Activated CD4-positive, alpha-beta memory T cell treated with anti-CD3 and anti-CD28 coated beads for 36 hours (primary cell): ENCODE measurements at places on chromosomes 6 and 20. TPM values are rescaled to one million over a fixed set of nuclear protein-coding genes. Genes with fewer than 3 reads are reported as not detected.

GRCh38 chr6:24122139-24122538, 3.9 kb upstream of the NRSN1 start:
- DNase-seq: no peak

EYS gene
- not detected for total RNA-seq

- no peak for DNase-seq
Measured at GRCh38 chr6:70592391-70593117, 25.8 kb downstream of the SDHAF4 start.

KIF25 gene
- not detected for total RNA-seq

GRCh38 chr6:24932832-24933231, 2.9 kb downstream of the RIPOR2 start:
- no peak for DNase-seq

RCAN2 gene
- total RNA-seq: 4.3 TPM

GRCh38 chr6:133551847-133552341, 310.7 kb downstream of the EYA4 start:
- DNase-seq: no peak

DNA sequence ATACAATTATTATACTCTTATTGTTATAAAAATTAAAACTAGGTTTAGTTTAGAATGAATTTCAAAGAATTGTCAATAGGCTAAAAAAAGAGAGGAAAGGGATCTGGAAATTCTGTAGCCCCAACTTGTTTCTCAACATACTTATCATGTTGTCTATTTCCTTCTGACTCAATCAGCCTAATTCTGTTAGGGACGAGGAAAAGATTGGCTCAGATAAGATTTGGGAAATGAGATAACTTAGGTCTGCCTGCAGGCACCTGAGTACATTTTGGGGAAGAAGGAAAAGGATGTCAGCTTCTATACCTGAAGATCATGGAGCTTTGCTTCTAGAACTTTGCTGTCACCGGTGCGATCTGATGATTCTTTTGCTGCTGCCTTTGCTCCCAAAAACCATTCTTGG, 238.8 kb downstream of the SYNE1 start:
- DNase-seq: no peak

- DNase-seq: peak; percentile 28
Measured at GRCh38 chr6:36963451-36964290, 9.1 kb downstream of the PI16 start.

PHIP gene
- total RNA-seq: 27.9 TPM
